HAP-1 (cell line): ENCODE measurements at places on chromosomes 16 and 17.
A peak's percentile ranks its signal among the peaks of the same experiment; 100 is the strongest.

- DNase-seq = no peak
Measured at GRCh38 chr17:12107905-12108304, 87.2 kb downstream of the MAP2K4 start.

GRCh38 chr16:78499399-78499798 lies 399.9 kb downstream of the WWOX start:
- no peak for DNase-seq

- no peak for DNase-seq
Measured at GRCh38 chr17:19770985-19771735, 23.1 kb upstream of the ALDH3A1 start.

GRCh38 chr17:75889454-75889853 lies 7.3 kb downstream of the TRIM65 start:
- DNase-seq = no peak

- no peak for DNase-seq
Measured at GRCh38 chr17:82810644-82811430, 29.0 kb downstream of the ZNF750 start.

DNA sequence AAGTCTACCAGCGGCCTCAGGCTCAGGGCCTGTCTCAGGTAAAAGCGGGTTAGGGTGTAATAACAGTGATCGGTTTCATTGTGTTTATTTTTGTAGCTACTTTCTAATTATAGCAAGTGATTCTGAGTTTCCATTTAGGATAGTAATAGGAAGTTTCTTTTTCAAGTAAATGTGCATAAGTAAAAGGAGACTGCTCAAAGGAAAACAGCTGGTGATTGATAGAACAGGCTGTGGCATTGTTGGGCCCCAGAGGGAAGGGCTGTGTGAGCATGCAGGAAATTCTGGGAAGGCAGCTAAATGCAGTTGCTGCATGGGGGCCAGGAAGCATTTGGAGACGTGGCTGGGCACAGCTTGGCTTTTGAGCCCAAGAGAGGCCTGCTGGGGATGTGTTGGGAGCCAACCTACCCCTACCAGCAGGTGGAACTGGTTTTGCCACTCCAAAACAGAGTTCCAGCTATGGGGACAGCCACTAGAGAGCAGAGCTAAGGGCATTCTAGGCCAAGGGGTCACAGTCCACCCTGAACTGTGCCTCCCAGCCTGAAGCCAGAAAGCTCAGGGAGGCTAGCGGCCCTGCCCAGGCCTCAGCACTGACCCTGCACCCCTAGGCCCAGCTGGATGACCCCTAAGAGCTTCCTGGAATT lies 12.6 kb downstream of the SNX20 start:
- DNase-seq = no peak

DNA sequence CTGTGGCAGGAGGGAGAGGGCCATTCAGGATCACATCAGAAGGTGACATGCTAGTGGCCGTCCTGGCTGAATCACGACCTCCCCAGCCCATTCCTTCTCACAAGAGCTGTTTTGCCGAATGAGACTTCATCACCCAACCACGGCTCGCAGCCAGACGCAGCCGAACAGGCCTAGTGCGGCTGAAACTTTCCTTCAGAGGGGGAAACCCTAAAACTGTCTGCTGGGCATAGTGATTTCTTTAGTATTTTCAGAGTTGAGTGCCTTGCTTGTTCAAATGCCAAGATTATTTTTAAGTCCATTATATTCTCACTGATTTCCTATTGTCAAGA lies 343.7 kb downstream of the CPPED1 start:
- DNase-seq = no peak

GRCh38 chr17:82050761-82051641 lies 610 bp downstream of the RFNG start:
- DNase-seq = no peak

DNA sequence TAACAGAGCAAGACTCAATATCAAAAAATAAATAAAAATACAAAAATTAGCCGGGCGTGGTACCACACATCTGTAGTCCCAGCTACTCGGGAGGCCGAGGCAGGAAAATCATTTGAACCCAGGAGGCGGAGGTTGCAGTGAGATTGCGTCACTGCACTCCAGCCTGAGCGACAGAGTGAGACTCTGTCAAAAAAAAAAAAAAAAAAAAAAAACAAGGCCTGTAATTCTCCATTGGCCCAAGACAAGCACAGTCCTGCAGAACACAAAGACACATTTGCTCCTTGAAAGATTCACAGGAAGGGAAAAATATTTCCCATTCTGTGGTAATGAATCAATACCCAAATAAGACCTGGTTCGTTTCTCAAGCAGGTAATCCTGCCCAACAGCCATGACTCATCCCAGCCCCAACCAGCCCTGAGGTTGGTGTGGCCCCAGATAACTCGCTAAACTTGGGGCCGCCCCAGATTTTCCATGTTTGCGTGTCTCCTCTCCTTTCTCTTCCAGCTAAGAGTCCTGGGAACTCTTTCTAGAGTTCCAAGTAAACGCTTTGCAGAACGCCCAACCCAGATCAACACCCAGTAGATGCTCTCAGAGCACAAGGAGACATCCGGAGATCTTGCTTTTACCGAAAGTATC lies 40.3 kb upstream of the SNN start:
- no peak for DNase-seq

GRCh38 chr16:72604375-72604774 lies 432.4 kb upstream of the PMFBP1 start:
- no peak for DNase-seq

DNA sequence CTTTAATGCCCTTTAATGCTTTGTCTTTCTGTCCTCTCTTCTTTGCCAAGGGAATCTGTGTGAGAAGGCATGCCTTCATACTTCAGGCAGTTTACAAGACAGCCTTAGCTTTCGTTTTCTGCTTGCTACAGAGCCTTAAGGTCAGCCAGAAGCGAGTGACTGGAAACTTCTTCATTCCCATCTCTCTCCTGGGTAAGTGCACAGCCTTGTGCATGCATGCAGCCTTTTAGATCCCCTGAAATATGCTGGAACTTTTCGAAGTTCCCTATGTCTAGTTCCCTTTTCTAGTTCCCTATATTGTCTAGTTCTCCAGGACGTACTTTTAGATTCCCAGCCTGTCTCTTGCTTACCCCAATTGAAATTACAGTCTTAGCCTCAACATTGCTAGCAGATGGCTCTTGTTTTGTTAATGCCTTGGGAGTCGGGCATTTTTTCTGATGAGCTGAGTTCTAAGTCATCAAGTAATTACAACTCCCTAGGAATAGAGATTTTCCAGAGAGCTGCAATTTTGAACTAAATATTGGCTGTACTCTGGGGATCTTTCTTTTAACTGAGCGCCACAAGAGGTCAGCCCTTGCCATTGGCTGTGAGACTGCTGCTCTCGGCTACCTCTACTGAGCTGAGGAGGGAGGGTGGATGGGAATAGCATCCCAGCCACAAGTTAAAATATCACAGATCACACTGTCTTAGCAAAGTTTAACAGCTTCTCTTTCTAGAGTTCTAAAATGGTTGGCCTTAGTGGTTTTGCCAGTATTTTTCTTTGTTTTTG lies 22.7 kb upstream of the PPM1D start:
- DNase-seq = no peak

GRCh38 chr17:19021622-19022083 lies 17.1 kb upstream of the FAM83G start:
- peak; percentile 66 for DNase-seq

DNA sequence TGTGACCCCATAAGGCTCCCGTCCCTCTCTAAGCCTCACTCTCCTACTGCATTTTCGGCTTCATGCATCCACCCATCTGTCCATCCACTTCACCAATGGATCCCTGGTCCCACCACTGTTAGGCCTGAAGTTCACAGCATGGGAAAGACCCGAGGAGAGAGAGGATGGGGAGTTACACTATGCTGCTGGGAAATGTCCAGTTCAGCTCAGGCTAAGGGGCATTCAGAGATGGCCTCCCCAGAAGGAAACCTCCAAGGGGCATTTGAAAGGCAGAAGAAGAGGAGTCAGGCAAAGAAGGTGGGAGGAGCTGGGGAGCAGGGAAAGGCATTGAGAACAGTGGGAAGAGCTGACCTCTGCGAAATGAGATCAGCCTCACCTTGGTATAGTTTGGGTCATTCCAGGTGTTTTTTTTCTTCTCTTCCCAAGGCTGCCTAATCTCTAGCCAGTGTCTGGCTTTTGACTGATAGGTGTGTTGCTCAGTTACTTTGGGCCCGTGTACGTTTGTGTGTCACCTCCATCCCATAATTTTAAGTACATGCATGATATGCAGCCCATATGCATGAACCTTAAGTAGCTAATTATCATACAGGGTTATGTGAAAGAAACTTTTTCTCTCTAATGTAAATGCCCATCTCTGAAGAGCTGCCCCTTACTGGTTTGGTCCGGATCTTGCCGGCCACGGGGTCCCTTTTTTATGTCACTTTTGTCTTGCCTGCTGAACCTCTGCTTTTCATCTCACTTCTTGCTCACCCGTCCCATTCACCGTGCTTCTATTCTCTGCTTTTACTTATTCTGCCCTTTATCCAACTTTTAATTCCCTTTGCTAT lies 11.6 kb upstream of the DRC7 start:
- DNase-seq = no peak

DNA sequence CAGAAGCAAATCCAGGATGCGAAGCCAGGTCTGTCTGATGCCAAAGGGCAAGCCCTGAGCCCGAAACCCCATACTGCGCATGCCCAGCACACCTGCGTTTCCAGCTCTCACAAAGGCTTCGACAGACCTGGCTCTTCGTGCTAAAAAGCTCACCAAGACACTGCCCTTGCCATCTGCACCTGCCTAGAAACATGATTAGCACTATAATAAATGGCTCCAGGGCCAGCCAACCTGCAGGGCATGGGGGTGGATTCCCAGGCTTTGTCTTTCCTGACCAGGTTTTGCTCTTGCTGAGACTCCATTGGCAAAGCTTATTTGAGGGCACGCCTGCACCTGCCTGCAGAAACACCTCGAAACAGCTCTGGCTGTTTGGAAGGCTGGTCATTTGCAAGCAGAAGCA lies 14.4 kb upstream of the PLD6 start:
- DNase-seq = no peak

DNA sequence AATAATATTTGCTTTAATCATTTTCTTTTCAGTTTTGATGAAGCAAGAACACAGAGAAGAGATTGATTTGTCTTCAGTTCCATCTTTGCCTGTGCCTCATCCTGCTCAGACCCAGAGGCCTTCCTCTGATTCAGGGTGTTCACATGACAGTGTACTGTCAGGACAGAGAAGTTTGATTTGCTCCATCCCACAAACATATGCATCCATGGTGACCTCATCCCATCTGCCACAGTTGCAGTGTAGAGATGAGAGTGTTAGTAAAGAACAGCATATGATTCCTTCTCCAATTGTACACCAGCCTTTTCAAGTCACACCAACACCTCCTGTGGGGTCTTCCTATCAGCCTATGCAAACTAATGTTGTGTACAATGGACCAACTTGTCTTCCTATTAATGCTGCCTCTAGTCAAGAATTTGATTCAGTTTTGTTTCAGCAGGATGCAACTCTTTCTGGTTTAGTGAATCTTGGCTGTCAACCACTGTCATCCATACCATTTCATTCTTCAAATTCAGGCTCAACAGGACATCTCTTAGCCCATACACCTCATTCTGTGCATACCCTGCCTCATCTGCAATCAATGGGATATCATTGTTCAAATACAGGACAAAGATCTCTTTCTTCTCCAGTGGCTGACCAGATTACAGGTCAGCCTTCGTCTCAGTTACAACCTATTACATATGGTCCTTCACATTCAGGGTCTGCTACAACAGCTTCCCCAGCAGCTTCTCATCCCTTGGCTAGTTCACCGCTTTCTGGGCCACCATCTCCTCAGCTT lies 45.0 kb downstream of the ESRP2 start:
- DNase-seq = no peak

DNA sequence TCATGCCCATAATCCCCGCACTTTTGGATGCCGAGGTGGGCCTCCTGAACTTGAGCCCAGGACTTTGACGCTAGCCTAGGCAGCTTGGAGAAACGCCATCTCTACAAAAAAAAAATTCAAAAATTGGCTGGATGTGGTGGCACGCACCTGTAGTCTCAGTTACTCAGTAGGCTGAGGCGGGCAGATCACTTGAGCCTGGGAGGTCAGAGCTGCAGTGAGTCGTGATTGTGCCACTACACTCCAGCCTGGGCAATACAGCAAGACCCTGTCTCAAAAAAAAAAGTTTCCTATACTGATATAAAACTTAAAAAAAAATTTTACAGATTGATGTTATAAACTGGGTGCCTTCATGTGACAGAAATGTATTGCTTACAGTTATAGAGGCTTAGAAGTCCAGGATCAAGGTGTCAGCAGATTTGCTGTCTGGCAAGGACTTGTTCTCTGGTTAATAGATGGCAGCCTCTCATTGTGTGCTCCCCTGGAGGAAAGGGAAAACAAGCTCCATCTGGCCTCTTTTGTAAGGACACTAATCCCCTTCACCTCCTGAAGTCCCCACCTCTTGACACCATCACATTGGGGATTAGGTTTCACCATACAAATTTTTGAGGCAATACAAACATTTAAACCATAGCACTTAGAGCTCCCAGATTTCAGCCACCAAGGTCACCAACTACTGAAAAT lies 8.5 kb upstream of the CES3 start:
- DNase-seq = peak; percentile 61

DNA sequence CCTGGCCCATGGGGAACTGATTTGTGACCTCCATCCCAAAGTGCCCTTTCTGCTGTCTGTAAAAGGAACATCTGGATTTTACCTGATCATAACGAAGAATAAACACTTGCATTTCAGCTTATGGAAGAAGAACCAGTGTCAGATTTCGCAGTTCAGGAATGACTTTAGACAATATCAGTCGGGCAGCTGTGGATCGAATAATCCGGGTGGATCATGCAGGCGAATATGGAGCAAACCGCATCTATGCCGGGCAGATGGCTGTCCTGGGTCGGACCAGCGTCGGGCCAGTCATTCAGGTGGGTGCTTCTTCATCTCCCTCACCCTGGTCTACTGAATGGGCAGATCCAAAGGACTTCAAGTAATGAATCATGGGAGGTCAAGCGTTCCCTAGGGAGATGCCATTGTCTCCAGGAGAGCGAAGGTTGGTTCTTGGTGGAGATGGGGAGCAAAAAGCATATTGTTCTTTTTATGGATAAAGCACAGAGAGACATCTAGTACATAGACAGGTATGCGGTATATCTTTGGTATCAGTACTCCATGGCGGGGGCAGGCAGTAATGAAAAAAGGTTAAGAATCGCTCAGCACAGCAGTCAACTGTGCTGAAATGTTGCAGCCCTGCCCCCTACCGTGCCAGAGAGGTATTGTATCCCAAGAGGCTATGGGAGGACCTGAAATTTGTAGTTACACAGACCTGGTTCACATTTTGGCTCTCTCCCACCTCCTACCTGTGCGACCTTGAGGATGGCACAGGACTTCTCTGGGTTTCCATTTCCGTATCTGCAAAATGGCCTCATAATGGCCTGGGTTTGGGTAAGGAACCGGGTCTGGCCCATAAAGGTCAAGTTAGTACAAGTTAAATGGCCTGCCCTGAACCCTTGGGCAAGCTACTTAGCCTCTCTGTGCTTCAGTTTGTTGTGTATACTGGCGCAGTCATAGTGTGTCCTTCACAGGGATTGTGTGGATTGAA lies 4.7 kb downstream of the COQ7 start:
- peak; percentile 9 for DNase-seq
